Mucosa of gallbladder (tissue), 1 donor: ENCODE measurements at places on chromosomes 1 and 21.

DNA sequence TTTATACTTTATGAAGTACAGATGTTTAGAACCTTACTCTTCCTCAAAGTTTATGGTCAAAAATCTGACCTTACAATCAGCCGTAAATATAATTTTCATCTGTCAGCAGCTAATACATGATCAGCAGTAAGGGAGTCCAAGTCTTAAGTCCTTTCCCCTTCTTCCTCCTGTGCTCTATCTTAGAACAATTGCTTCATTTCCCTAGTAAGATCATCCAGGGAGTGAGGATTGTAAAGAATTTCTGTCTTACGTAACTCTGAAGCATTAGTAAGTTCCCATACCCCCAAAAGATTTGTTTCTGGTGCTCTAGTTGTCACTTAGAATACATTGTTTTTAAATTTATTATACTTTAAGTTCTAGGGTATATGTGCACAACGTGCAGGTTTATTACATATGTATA lies 2.1 kb downstream of the SETDB1 start:
- no peak for DNase-seq

DNA sequence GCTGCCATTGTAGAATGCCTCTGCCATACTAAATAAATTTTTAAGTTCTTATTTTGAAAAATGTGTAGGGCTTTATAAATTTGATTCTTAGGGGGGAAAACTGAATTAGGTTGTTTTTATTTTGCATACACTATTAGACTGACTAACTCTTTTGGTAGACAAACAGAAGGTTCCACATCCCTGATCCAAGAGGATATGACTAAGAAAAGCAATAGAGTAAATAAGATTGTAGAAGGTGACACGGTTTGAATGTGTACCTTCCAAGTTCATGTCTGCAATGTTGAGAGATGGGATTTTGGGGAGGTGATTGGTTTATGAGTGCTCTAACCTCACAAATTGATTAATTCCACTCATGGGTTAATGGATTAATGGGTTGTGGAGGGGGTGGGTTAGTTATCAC lies 127.9 kb downstream of the GLUL start:
- DNase-seq: no peak

GRCh38 chr21:36452281-36452825 lies 27.6 kb downstream of the CLDN14 start:
- DNase-seq: no peak

DNA sequence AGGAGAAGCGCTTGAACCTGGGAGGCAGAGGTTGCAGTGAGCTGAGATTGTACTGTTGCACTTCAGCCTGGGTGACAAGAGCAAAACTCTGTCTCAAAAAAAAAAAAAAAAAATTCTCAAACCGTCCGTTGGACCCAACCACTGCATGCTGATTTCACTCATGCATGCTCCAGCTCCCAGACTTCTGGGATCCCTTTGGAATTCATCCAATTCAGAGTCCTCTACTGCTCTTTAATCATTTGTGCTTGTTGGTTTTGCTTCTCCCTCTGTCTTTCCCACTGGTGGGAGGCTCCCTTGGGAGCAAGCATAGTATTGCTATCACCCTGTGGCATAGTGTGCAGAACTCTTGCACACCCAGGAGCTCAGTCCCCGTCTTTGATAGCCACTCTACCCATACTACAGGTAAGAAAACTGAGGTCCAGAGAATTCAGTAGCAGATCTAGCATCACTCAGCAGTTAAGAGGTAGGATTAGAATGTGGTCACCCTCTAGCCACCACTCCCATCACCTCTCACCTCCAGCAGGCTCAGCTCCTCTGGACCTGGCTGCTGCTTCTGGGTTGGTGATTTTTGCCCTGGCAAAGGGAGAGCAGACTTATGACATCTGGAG lies 3.1 kb upstream of the LMNA start:
- DNase-seq: no peak

GRCh38 chr21:19440792-19441655 lies 1037.4 kb upstream of the TMPRSS15 start:
- no peak for DNase-seq

DNA sequence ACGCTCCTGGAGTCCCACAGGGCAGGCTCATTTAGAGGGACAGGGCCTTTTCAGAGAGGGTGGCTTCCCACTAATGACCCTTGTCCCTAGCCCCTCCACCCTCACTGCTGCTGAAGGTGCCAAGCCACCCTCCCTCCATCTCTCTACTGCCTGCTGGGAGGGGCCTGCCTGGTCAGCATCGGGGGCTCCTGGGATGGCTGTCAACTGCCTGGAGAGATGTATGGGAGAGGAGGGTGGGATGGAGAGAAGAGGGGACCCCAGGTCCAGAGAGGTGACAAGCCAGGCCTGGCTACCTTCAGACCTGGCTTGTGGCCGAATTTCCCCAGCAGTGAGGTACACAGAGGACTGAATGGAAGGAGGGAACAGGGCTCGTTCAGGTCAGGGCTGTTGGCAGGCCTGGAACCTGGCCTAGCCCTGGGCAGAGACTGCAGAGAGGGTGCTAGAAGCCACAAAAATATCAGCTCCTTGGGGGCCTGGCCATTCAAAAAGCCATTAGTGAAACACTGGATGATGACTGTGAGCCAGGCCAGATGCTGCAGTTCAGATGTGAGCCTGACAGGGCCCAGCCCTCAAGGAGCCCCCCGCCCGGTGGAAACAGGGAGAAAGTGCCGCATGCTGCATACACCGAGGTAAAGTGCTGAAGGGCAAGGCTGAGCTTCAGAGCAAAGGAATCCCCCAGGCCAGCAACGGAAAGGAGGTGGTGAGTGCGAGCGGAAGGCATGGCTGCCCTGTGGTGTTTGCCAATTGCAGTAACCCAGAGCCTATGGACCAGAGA lies 20.0 kb downstream of the MMEL1 start:
- DNase-seq: no peak

DNA sequence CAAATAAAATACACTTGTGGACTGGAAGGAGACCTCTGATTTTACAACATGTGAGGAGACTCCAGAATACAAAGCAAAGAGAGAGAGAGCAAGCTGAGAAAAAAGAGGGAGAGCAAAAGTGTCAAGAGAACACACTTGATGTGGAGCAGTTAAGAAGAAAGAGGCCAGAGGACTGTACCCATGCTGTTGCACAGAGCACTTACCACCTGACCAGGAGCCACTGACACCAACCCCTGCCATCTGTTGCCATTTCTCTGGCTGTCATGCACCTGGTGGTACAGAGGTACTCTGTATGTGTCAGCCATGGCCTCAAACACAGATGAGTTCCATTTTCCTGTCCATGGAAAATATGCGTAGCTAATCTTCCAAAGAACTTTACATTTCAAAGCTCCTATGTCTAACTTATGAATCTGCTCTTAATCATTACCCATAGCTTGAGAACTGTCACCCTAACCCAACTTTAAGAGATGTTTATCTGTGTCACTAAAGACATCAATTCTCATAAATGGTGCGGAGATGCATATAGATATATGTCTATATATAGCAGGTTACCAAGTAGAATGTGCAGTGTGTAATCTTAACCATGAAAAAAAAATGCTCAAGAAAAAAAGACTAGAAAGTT lies 32.8 kb upstream of the ABCD3 start:
- DNase-seq: no peak

GRCh38 chr1:242011894-242012660 lies 13.2 kb upstream of the MAP1LC3C start:
- DNase-seq: no peak

DNA sequence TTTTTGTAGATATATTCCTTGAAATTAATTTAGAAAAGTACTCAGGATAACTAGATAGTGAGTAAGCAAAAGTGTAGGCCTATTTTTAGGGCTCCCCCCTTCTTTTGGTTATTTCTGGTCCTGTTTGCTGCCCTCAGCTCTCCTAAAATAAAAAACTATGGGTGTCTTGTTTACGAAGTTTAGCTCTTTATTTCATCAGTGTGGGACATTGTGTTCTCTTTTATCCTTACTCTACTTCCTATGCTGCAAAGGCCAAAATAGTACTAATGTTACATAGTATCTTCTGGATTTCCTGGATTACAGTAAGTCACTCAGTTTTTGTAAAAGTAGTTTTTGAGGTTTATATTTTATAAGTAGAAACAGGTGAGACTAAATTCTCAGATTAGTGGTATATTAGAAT lies 15.4 kb downstream of the CEP350 start:
- DNase-seq: no peak

- DNase-seq: no peak
Measured at GRCh38 chr1:197144570-197145325, 1.7 kb downstream of the ASPM start.

GRCh38 chr1:7234471-7234755 lies 449.2 kb downstream of the CAMTA1 start:
- no peak for DNase-seq

DNA sequence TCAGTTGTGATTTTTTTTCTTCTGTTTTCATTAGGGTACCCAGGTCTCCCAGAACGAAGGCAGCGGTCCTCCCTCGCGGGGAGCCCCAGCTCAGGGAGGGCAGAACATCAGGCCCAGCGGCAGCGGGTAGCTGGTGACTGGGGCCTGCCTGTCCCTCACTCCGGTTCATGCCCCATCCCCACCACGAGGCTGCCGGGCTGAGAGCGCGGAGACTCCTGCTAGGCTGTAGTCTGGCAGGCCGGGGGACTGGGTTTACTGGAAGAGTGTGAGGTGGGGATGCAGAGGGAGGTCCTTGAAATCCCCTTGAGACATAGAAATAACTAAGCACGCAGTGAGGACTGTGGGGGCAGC lies 10.5 kb downstream of the BRINP2 start:
- no peak for DNase-seq

DNA sequence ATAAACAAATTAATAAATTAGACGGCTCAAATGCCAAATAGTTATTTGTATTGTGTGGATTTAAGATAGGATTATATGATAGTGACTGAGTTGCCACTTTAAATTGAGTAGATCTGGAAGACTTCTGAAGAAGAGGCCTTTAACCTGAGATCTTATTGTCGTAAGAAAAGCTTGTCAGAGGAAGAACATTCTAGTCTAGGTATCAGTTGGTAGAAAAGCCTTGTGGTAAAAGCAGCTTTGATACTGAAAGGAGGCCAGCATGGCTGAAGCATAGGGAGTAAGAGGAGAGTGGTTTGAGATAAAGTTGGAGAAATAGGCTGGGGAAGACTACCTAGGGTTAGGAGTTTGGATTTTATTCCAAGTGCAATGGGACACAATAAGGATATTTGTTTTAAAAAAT lies 29.1 kb downstream of the SLC30A7 start:
- no peak for DNase-seq
